ENCODE measurements at places on chromosomes 3 and 15.

- no peak for DNase-seq
Measured at GRCh38 chr15:91854639-91854990, 1.1 kb downstream of the SLCO3A1 start.

- DNase-seq: no peak
Measured at GRCh38 chr15:86054338-86054737, 25.3 kb upstream of the AGBL1 start.

- DNase-seq: no peak
Measured at GRCh38 chr3:2094941-2095340, 3.7 kb upstream of the CNTN4 start.

GRCh38 chr15:61037031-61037430 lies 192.1 kb downstream of the RORA start:
- no peak for DNase-seq

DNA sequence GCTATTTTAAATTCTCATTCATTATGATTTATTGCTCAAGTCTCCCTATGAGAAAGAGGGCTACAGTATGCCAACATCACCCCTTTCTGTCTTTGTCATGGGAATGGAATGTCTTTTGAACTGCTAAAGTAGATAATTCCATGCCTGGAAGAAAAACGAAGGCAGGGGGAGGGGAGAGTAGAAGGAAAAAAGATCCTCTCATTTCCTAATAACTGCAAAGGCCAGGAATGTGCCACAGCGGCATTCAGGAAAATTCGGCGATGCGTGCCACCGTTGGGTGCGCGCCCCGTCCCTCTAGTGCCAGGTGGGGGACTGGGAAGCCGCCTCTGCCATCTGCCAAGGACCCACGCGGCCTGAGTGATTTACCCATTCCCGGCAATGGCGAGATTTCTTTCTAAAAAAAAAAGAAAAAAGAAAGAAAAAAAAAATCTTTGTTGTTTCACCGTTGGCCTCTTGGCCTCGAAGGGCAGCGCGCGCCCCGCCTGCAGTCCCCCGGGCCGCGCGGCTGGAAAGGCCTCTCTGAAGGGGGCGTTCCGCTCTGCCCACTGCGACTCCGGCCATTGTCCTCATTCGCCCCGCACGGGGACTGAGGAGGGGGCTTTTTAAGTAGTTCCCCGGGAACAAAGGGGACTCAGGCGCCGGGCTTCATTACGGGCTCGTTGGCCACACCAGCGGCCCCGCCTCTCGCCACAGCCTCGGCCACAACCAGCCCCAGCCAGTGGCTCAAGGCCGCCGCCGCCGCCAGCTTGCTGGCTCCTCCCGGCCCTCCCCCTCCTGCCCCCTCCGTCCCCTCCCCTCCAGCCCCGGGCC lies 54.5 kb downstream of the CPN2 start:
- no peak for DNase-seq

DNA sequence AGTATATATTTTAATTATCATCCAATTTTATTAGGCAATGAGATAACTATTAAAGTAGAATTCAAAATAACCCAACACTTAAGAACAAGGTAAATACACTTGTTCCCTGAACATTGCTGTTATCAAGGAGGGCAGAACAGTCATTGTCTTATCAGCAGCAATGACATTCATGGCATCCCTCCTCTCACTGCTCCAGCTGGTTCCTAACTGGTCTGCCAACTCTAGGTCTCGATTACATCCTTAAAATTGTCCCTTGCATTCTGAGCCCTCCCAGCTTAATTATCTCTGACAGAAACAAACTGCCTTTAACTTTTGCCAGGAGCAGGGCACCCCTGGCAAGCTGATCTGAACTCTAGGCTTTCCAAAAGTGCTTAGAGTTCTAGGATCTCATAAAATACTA lies 14.0 kb upstream of the DYNC1LI1 start:
- no peak for DNase-seq

DNA sequence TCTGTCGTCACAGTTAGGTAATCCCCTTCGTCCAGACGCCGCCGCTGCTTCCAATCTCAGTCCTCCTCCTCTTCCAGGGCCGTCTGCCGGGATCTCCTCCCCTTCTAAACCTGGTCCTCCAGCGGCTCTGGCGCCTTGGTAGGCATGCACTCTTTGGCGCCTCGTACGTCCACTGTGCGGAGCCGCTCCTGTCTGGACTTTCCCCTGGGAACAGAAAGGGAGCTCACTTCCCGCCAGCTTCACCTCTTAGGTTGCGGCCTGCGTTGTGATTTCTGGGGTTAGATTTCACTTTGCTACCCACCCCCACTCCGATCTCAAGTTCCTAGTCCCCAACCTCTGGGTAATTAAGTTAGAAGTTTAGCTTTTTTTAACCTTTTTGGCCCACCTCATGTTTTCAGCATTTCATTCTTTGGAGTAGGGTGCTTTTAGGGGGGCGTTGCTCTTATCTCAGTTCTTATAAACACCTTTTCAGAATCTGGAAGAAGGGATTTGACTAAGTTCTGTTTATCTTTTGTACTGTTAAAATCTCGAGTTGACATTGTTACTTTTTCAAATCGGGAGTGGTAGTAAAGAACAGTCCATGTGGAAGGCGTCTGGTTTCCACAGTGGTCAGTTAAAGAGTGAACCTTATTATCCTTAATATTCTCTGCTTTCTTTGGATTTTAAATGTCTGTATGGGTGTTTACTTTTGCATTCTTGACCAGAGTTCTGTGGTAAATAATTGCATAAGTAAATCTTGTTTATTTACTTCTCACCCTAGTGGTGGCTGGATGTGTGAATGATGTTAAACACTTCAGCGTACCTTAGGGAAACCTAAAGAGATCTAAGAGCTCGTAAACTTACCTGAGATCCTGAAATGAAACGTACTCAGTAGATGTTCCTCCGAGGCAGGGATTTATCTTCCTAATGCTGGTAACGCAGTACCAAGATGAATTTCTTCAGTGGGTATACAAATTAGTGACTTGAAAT lies 611 bp downstream of the CTDSPL2 start:
- no peak for DNase-seq

DNA sequence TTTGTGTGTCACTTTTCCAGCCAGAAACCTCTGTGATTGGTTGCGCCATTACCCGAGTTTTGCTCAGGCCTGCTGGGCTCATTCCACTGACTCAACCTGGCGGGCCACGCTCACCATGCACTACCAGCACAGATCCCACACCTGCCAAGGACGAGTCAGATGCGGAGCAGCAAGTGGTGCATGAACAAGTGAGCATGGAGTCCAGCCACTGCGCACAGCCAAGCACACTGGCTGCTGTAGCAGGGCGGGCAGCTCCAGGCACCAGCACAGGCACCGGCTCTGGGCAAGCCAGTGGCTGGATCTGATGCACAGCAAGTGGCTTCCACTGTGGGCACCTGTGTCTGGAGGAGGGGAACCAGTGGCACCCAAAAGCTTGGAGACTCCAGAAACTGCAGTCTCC lies 110.4 kb downstream of the CBLB start:
- DNase-seq: no peak

GRCh38 chr3:195709676-195710085 lies 11.1 kb upstream of the MUC20 start:
- no peak for DNase-seq

GRCh38 chr3:182668974-182669373 lies 124.3 kb upstream of the ATP11B start:
- no peak for DNase-seq

DNA sequence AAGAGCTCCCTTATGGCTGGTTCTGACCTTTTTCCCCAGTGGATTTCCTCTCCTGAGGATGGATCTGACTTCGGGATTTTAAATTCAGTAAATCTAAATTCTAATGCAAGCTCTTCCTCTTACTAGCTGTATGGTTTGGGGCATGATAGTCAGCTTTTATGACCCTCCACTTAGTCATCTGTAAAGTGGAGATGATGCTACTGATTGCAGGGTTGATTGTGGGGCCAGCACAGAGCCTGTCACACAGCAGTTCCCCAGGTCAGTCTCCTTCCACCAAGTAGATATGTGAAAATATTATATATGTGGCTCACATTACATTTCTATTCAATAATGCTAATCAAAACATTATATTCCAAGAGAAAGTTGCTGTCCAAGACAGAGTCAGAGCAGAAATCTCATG lies 141.3 kb upstream of the UBE2E1 start:
- DNase-seq: no peak

- DNase-seq: no peak
Measured at GRCh38 chr3:73071952-73072351, 10.5 kb downstream of the EBLN2 start.

GRCh38 chr3:149934524-149934923 lies 36.2 kb downstream of the PFN2 start:
- DNase-seq: no peak

- no peak for DNase-seq
Measured at GRCh38 chr3:73018298-73018697, 21.7 kb downstream of the PPP4R2 start.

DNA sequence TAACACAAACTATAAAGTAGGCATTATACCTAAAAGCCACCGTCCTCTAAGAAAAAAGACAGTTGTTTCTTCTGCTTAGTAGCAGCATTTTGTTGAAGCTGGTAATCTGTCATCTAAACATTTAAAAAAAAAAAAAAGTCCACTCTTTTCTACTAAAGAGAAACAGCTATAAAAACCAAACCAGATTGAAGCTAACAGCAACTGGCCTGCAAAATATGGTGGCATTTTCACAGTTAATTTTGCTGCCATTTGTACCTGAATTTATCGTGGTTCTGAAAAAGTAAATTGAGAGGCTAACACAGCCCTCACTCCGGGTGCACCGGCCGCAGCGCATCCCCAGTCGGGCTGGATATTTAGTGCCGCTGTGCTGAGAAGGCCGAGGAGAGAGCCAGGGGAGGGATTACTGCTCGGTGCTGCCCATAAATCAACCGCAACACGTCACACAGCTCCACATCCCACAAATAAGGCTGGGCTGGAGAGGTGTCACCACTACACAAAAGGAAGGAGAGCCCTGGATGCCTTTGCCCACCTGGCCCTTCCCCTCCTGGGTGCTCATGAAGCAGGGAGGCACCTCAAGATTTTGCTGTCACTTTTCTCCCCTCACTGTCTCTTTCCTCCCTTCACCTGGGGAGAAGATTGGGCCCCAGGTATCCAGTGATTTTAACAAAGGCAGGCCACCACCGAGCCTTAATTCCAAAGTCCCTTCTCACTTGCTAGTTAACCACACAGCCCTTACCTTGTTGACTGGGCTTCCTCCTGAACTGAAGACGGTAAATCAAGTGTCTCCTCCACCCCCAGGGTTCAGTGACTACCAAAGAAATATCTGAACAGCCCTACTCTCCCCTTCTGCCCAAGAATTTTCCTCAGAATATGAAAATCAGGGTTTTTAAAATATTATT lies 44.4 kb downstream of the MECOM start:
- no peak for DNase-seq

- DNase-seq: peak; percentile 41
Measured at GRCh38 chr3:45226206-45226915, at the start of gene TMEM158. TMEM158 (minus strand) TSS chr3:45226287; CDS start chr3:45226027, 260 bp downstream.

DNA sequence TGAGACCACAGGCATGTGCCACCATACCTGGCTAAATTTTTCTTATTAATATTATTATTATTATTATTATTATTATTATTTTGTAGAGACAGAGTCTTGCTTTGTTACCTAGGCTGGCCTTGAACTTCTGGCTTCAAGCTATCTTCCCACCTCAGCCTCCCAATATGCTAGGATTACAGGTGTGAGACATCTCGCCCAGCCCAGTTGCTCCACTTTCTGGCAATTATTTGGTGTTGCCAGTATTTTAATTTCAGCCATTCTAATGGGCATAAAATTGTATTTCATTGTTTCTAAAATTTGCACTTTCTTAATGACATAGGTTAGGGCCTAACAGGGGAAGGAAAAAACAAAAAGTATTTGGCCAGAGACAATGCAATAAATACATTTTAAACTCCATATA lies 1217.6 kb upstream of the ALCAM start:
- DNase-seq: no peak

DNA sequence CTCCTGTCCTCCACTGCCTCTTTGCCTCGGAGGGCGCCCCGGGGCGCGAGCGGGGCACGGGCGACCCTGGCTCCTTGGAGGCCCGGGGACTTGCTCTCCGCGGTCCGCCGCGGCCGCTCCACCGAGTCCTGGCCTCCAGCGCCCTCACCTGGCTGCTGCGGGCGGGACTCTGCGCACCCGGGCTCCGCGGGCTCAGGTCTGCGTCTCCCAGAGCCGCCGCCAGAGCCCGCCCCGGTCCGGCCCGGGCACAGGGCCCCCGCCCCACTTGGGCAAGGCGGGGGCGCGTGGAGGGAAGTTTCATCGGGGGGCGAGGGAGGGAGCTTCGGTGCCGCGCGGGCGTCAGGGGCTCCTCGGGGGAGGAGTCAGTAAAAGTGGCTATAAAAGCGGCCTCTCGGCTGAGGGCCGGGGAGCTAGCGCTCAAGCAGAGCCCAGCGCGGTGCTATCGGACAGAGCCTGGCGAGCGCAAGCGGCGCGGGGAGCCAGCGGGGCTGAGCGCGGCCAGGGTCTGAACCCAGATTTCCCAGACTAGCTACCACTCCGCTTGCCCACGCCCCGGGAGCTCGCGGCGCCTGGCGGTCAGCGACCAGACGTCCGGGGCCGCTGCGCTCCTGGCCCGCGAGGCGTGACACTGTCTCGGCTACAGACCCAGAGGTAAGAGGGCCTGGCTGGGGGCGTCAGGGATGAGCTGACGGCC lies at the start of gene CEMIP:
Gene CEMIP (plus strand): TSS at position 407 of the 694 bp plus-strand sequence. CDS start 94,510 bp downstream, outside the sequence.
- DNase-seq: peak; percentile 32

GRCh38 chr15:34366271-34367065 lies 528 bp downstream of the LPCAT4 start:
- peak; percentile 24 for DNase-seq

GRCh38 chr15:25469377-25469776 lies 30.6 kb upstream of the UBE3A start:
- no peak for DNase-seq

GRCh38 chr3:6079011-6079410 lies 781.9 kb upstream of the GRM7 start:
- no peak for DNase-seq

GRCh38 chr3:106825962-106826605 lies 551.2 kb upstream of the CCDC54 start:
- no peak for DNase-seq

DNA sequence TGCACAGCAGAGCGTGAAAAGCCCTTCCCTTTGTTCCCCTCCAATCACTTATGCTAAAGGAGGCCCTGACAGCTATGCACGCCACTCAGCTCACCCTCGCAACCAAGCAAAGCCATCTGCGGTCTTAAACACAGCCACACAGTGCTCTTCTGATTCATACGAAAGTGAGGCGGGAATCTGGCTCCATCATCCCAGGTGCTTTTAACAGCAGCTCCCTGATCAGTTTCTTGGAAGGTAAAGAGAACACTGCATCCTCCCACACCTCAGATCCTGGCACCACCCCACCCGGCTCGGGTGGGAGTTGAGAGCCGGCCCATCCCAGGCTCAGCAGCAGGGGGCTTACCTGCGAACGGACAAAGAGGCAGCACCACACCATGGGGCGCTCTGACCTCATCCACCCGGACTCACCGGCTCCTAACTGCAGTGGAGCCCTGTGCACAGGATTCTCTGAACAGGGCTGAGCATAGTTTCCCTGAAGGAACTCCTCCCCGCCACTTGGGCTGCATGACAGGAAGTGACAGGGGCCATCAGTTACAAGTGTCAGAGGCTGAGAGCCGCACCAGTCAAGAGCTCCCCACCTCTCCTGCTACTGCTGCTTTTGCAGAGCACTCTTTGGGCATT lies 114.3 kb upstream of the ARHGEF3 start:
- DNase-seq: peak; percentile 61

DNA sequence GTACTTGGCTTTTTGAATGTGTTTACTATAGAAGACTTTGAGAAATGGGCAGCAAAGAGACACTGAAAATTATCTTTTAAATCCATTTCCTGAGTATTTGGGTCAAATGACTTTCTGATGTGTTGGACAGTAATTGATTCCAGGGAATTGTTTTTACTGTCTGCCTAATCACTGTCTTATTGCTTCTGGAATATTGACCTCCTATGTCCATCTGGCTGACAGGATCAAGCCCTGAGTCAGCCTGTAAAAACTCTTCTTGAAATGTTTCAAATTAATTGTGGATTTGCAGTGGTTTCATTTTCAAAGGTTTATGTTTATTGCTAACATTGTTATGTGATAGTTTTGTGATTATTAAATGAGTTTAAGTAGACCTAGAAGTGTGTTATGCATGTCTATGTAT lies 50.6 kb upstream of the MLF1 start:
- no peak for DNase-seq
